ENCODE measurements at places on chromosomes 5 and 9.

DNA sequence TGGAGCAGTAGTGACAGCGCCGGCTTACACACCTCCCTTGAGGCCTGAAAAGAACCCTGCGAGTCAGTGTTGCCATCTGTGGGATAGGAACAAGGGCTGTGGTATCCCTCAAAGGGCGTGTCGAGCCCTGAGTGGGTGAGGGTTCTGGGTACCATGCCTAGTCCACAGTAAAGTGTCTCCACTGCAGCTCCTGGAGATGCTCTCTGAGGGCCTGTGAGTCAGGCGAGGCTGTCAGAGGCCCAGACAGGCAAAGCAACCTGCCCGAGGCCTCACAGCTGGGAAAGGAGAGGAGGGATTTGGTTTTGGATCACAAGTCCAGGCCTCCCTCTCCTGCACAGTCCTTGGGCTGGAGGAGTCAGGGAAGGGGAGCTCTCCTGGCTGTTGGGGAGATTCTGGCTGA is 6.1 kb downstream of the PRRX2 start:
- no peak for DNase-seq

DNA sequence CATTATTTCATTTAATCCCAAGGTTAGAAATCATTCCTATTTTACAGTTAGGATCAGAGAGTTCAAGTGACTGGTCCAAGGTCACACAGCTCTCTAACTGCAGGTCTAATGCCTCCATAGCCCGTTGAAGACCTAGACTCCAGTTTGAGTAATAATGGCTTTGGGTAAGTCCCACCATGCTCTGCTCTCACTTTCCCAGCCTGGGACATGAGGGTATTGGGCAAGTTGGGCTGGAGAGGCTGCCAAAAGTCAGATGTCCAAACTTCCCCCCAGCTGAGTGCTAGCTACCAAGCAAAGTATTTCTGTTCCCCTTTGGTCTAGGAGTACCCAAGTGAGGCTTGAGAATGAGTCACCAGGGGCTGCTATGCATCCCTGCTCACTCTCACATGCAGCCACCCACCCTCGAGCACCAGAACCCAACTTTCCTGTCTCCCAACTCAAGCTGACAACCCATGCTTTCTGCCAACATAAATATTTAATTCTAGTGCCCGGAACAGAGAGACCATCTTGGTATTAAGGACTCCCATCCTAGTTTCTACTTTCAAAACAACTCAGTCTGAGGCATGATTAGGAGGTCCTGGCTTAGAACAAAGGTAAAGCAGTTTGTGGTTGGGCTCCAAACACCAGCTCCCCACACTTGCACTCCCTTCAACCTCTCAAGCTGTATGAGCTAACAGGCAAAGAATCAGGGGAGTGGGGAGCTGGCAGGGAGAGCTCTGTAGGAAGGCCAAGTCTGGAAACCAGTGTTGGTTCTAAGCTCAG is 236.5 kb upstream of the TRIM32 start:
- no peak for DNase-seq

- DNase-seq = no peak
These were observed 17.1 kb downstream of the DELE1 start for GRCh38 chr5:141940695-141941271.

DNA sequence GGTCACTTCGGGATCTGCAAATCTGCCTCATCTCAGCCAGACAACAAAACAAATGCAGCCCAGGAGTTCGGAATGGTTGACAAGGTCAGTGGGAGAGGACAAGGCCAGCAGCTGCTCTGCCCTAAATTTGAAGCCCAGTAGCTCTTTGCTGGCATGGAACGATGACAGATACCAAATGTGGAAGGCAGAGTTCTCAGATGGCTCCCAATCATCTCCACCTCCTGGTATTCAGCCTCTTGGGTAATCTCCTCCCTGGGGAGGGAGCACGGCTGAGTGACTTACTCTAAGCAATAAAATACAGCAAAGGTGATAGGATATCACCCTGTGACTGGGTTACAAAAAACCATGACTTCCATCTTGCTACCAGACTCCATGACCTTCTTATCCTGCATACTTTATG is 172.8 kb downstream of the ENTREP1 start:
- DNase-seq = no peak

DNA sequence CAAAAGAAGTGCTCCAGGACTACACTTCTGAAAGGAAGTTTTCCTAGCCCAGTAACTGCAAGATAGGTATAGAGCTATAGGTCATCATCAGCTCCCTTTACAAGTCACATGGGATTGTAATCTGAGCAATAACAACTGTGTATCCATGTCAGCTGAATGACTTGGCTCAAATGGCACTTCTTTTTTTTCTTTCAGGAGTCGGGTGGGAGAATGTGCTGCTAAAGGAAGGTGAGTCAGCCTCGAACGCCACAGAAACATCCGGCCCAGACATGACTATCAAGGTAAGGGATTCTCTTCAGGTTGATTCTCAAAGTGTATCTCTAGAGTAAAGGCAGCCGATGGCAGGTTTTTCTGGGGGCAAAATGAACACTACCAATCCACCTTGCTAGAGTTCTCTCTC is 192.2 kb downstream of the C9orf152 start:
- DNase-seq = no peak

DNA sequence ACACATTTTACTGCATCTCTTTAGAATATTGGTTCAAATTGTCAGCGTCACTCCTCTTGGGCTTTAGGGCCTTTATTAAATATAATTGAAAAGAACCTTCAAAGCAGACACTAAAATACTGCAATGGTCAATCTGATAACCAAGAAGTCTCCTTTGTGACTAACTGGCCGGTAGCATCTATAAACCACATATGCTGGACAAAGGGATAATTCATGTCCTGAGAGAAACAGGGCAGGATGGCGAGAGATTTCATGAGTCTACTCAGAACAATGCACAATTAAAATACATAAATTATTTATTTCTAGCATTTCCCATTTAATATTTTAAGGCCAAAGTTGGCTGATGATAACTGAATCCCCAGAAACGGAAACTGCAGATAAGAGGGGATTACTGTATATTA is 1083.4 kb upstream of the CDH18 start:
- no peak for DNase-seq

- no peak for DNase-seq
These were observed 34.3 kb downstream of the ITK start for GRCh38 chr5:157214861-157215513.

- DNase-seq = no peak
These were observed 58.8 kb upstream of the DHFR start for GRCh38 chr5:80713631-80714030.

DNA sequence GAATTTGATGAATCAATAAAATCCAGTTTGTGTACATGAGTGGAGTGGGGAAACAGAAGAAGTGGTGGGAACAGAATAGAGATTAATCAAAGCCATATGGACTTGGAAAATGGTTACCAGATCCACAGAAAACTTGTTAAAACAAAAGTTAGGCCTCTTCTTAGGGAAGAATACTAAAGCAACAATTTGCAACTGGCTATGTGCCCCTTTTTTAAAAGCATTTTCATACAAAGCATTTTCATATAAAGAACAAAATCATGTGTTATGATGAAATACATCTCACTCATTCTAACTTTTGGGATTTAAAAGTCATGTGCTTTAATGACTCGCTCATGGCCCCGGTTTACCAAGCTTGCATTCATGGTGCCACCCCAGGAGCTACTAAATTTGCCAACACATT is 276.9 kb downstream of the EFNA5 start:
- DNase-seq = no peak
